Muscle of leg (tissue), 16 donors: ENCODE measurements at places on chromosomes 5 and 9.

DNA sequence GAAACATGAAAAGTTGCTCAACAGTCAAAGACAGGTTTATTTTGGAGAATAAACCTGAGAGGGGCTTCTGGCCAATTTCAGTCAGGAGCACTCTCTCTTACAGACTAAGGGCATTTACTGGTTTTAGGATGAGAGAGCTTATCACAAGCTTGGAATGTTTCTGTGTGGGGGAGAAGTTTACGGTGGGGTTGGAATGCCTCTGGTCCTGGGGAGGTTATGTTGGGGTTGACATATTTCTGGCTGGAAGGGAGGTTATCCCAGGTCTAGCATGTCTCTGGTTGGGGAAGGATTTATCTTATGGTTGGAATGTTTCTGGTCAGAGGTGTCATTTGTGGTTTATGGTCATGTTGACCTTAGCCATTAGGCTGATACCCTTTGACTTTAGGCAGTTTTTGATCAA lies 1867.3 kb downstream of the EFNA5 start:
- no peak for DNase-seq

DNA sequence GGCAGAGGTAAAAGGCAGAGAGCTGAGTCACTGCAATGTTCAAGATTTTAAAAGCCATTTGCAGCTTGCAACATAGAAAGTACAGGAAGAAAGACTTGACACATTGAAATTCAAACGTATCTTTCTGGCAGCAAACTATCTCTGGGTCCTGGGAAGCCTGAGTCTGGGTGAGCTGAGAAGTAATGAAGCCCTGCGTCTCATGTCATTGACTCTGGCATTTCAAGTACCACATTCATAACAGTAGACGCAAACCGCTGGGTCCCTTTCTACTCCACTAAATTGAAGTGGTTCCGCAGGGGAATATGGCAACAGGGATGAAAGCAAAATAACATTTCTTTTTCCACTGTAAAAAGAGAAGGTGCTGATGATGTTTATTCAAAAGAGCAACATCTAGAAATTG lies 694.3 kb downstream of the BRINP1 start:
- DNase-seq = no peak

GRCh38 chr5:41223962-41224361 lies 10.6 kb upstream of the C6 start:
- DNase-seq = no peak

GRCh38 chr5:58629271-58630159 lies 46.6 kb downstream of the RAB3C start:
- DNase-seq = peak; percentile 45

DNA sequence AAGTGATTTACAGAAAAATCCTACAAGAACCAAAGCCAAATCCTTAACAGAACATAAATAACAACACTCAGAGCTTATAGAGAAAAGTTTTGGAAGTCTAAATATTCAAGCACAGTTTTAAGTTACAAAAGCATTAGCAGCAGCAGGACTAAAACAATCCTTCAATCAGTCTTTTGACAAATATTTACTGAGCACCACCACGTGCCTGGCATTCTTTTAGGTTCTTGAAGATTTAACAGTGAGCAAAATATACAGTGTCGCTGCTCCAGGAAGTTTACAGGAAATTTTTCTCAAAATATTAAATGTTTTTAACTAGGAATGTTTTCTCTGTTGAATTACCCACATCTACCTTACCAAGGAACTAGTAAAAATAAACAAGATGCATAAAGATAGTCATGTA lies 11.4 kb downstream of the EPB41L4A start:
- DNase-seq = no peak
